ENCODE measurements at places on chromosomes 3 and 15.

DNA sequence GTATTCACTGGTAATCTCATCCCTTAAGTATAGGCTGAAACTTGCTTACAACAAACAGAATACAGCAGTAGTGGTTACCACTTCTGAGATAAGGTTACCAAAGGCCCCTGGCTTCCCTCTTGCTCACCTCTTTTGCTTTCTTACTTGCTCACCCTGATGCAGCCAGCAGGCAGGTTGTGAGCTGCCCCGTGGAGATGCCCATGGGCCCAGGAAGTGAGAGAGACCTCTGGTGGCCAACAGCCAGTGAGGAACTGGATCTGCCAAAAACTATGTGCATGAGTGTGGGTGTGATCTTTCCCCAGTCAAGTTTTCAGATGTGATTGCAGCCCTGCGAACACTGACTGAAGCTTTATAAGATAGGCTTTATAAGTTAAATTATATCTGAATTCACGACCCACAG is 48.7 kb downstream of the NMNAT3 start:
- DNase-seq = peak; percentile 10

GRCh38 chr15:38069511-38070011 is 135.1 kb downstream of the TMCO5A start:
- peak; percentile 94 for DNase-seq

- DNase-seq = no peak
These were observed 60.1 kb upstream of the PARL start for GRCh38 chr3:183944775-183945174.

- no peak for DNase-seq
These were observed 95.4 kb downstream of the TBC1D2B start for GRCh38 chr15:77982127-77982490.

DNA sequence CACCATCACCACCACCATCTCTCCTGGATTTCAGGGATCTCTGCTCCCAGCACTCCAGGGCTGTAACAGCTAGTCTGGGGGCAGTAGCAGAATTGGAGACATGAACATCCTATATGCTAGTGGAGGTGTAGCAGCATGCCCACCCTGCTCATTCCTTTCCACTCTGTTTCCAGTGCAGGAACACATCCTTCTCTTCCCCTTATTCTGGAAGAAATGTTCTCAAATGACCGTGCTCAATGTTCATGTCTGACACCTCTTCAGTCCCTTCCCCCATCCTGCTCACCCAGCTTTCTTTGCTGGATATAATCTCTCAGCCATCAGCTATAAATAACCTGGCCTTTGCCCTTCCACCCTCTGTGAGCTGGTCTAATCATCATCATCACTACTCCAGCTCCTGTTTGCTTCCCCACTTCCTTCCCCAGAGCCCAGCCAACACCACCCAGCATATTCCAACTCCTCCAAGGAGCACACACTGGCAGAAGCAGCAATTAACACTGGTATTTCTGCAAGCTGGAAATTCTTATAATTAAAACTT is 31.1 kb downstream of the DCLK3 start:
- DNase-seq = no peak

- no peak for DNase-seq
These were observed 12.2 kb upstream of the IFT57 start for GRCh38 chr3:108234387-108234957.

GRCh38 chr15:51579012-51579411 is 43.6 kb downstream of the DMXL2 start:
- no peak for DNase-seq

DNA sequence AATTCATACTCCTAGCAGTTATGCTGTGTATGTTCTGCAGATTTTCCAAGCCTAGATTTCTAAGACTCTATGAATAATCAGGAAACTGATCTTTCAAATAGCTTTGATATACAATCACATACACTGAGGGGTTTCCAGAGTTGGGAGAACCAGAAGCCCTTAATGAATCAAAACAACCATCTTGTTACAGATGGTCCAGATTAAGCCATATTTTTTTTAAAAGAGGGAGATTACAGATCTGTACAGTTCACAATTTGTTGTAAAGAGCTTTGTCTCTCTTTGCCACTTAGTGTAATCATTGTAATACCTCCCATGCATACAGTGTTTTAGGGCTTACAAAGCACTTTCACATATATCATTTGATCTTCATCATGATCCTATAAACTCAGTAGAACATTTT is 47.7 kb downstream of the CADPS start:
- DNase-seq = no peak

GRCh38 chr3:99928771-99929744 is 111.4 kb downstream of the CMSS1 start:
- DNase-seq = no peak

GRCh38 chr15:58014470-58014869 is 51.0 kb downstream of the ALDH1A2 start:
- DNase-seq = no peak

GRCh38 chr3:31648286-31648968 is 115.7 kb downstream of the STT3B start:
- DNase-seq = no peak

GRCh38 chr3:136495213-136495612 is 245.1 kb downstream of the PCCB start:
- no peak for DNase-seq

- no peak for DNase-seq
These were observed 27.0 kb upstream of the IREB2 start for GRCh38 chr15:78411061-78411460.

DNA sequence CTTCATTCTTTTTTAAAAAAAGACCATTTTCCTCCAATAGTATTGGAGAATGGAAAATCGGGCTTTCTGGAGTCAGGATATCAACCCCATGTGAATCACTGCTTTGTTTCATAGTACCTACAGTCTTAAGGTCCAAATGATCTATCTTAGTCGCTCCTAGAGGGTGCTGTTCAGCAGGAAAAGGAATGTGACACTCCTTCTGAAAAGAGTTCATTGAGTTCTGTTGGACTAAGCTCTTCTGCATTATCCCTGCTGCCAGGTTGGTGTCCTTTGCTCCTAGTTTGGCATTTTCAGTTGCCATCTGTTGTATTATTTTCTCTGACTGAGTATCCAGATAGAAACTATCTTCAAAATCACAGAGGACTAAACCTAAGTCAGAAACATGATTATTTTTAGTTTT is 57.2 kb downstream of the POLQ start:
- DNase-seq = no peak

DNA sequence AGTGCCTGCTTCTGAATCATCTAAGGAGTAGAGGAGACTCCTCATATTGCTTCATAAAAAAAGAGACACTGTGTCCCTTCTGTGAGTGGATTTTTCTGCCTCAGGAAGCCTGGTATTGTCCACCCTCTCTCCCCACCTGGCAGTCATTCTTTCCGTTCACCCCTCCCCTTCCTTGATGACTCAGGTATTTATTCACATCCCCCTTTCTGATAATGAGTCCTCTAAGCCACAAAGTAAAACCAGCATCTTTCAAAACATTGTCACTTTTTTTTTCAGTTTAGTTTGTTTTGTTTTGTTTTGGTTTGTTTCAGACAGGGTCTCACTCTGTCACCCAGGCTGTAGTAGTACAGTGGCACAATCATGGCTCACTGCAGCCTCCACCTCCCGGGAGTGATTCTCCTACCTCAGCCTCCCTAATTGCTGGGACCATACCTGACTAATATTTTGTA is 65.2 kb upstream of the UBE2E1 start:
- DNase-seq = peak; percentile 59

GRCh38 chr3:182115328-182116015 is 403.7 kb downstream of the SOX2 start:
- DNase-seq = no peak

DNA sequence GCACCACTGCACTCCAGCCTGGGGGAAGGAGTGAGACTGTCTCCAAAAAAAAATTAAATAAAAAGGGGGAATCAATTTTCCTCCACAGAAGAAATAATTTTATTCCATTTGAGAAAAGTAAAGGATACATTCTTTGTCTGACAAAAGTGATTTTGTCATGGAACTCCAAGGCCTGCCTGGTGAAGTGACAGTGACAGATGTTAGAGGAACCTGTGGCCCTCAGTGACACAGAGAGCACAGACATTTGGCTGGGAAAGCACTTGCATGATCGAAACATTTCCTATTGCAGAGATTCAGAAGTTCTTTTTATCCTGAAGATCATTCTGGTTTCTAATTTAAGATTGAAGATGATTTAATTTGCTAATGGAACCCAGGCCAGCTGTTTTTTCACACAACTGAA is 5.9 kb downstream of the LYSMD4 start:
- DNase-seq = no peak

DNA sequence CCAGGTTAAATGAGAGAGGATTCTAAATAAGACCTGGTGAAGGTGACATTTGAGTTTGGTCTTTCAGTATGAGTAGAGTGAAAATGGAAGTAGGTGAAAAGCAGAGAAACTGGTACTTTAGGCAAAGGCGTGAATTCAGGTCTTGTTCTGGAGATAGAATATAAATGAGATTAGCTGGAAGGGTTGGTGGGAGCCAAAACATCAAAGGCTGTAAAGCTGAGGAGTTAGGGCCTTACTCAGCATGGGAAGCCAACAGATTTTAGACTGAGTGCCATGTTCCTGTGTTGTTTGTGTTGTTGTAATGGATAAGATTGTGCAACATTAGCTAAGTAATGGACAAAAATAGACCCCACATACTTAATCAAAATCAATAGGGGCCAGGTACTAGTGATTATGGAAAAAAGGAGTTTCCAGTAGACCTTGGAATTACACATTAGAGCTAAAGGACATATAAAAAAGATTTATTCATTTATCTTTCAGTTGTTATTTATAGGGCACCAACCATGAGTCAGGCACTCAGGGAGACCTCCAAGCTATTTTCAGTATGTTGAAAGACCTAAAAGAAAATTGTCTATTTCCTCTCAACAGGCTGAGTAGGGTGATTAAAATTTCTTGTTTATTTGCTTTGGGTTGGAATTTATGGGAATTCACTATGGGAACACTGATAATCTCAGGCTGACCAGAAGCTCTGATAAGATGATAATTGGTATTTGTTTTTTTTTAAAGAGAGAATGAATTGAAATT is 20.8 kb downstream of the ARL14 start:
- peak; percentile 67 for DNase-seq

- DNase-seq = no peak
These were observed 109.9 kb downstream of the SENP2 start for GRCh38 chr3:185696039-185696438.

GRCh38 chr15:94306700-94307650 is 75.6 kb downstream of the MCTP2 start:
- peak; percentile 65 for DNase-seq

DNA sequence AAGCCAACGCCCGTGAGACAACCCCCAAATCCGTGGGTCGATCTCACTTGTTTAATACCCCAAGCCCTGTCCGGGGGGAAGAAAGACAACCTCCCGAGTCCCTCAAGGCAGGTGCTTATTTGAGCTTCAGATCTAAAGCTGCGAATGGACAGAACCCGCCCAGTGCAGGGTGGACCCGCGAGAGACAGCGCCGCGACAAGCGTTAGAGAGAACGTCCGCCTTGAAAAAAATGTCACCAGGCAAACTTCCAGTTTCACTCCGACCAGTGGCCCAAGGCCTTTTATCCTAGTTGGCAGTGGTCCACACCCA is 740 bp upstream of the OXSR1 start:
- no peak for DNase-seq

- DNase-seq = peak; percentile 43
These were observed 5.6 kb upstream of the SLC33A1 start for GRCh38 chr3:155859859-155860258.

GRCh38 chr3:133988631-133989161 is 41.0 kb downstream of the SLCO2A1 start:
- no peak for DNase-seq

DNA sequence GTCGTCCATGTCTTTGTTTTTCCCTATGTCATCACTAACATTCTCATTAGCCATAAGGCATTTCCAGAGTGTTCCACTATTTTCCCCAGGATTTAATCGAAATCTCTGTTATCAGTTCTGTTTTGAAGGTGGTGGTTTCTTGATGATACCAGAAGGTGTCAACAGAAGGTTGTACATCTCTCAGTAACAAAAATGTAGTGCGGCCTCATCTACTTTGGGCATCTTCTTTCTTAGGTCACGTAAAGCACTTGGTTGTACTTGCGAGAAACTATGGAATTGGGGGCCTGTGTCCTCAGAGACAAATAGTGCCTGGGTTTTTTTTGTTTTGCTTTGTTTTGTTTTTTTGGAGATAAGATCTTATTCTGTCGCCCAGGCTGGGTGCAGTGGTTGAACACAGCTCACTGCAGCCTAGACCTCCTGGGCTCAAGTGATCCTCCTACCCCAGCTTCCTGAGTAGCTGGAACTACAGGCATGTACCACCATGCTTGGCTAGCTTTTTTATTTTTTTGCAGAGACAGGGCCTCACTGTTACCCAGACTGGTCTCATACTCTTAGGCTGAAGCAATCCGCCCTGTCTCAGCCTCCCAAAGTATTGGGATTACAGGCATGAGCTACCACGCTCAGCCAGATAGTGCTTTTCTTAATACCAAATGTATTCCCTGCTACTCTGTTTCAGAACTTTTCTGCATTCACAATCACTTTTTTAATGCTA is 61.2 kb upstream of the FURIN start:
- no peak for DNase-seq

DNA sequence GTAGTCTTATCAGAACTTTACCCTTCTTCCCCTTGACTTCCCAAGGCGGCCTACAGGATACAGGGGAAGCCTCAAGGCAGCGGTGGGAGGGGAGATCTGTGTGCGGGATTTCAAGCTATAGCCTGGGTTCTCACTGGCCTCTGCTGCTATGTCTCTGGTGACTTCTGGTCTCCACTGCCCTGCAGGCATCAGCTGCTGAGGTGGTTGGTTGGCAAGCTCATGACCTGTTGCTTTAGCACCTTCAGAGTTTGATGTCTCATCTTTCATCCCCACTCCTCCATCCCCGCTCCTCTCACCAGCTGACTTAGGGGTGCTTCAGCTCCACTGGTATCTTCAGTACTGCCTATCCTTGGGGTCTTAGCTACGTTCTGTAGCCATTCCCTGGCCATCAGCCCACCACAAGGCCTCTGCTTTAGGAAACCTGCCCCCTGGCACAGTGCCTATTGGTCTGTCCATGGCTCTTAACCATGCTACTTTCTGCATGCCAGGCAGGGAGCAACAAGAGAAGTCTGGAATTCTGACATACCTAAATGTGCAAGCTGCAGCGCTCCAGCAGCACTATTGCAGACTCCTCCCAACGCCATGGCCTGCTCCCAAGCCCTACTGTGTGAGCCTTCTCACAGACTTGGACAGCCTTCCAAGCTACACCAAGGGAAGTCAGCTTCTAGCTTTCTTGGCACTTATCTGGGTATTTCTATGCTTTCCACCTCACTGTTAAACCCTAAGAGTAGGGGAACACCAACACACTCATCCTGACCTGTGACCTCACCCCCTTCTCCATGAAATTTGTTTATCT is 1.8 kb upstream of the YEATS2 start:
- no peak for DNase-seq

- DNase-seq = peak; percentile 33
These were observed 1.5 kb downstream of the MEGF11 start for GRCh38 chr15:66251790-66252684.

- DNase-seq = no peak
These were observed 77.4 kb downstream of the VPS8 start for GRCh38 chr3:184889312-184889904.

GRCh38 chr15:90609242-90610180 is 79.8 kb downstream of the CRTC3 start:
- no peak for DNase-seq
